ENCODE measurements at places on chromosomes 16 and 17.
A peak's percentile ranks its signal among the peaks of the same experiment; 100 is the strongest.

DNA sequence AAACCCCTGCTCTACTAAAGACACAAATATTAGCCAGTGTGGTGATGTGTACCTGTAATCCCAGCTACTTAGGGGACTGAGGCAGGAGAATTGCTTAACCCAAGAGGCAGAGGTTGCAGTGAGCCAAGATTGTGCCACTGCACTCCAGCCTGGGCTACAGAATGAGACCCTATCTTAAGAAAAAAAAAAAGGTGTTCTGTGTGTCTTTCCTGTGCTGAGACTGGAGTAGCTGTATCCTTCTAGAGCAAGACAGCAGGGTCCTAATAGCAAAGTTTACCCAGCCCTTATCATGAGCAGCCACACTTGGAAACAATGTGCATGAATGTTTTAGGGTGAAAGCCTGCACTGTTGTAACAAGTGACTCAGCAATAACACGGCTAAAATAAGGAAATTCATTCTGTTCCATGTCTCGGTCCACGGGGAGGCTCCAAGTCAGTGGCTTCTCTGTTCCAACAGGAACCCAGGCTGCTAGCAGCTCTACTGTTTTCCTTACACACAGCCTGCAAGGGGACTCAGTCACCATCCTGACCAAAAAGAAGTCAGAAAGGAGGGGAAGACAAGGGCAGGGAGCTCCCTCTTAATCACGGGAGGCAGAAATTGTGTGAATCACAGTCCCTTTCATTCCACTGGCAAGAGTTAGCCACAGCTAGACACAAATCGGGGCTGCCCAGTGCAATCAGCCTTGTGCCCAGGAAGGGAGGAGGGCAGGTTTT, 7.1 kb upstream of the SLC5A11 start:
- peak; percentile 25 for DNase-seq

DNA sequence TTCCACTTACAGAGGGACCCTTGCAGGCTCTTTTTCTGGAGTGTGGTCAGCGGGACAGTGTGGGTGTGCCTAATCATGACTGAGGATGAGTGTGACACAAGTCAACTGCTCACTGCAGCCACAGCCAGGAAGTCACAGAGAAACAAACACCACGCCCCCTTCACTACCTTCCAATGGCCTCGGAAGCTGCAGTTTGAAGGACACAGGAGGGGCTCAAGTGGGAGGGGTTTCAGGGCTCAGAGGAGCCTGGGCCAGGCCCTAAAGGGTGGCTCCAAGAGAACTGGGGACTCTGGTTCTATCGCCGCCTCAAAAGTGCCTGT, 116.2 kb upstream of the SDK2 start:
- DNase-seq, result no peak

DNA sequence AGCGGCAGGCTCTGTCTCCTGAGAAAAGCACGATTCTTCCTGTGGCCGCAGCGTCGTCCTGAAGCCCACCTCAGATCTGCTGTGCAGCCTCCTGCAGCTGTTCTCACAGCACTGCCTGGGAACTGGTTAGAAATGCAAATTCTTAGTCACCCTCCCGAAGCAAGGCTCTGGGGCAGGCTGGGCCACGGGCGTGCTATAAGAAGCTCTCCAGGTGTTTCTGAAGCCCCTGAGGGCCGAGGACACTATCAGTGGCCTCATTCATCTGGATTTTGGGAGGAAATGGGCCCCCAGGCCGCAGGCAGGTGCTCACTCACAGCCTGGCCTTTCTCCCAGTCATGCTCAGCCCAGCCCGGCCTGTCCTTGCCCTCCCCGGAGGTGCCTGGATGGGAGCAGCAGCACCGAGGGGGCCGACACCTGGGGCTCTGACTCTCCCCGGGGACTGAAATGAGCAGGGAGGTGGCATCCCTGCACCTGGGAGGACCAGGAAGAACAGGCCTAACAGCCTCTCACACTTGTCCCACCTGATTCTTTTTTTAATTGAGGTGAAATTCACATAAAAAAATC, 10.4 kb upstream of the NLRC3 start:
- DNase-seq, result no peak

- DNase-seq, result no peak
Measured at GRCh38 chr17:36598951-36599401, 2.4 kb upstream of the MRM1 start.

- no peak for DNase-seq
Measured at GRCh38 chr17:78512976-78513375, 64.2 kb downstream of the DNAH17 start.

GRCh38 chr16:29307598-29308507, 98.7 kb downstream of the NPIPB11 start:
- no peak for DNase-seq

DNA sequence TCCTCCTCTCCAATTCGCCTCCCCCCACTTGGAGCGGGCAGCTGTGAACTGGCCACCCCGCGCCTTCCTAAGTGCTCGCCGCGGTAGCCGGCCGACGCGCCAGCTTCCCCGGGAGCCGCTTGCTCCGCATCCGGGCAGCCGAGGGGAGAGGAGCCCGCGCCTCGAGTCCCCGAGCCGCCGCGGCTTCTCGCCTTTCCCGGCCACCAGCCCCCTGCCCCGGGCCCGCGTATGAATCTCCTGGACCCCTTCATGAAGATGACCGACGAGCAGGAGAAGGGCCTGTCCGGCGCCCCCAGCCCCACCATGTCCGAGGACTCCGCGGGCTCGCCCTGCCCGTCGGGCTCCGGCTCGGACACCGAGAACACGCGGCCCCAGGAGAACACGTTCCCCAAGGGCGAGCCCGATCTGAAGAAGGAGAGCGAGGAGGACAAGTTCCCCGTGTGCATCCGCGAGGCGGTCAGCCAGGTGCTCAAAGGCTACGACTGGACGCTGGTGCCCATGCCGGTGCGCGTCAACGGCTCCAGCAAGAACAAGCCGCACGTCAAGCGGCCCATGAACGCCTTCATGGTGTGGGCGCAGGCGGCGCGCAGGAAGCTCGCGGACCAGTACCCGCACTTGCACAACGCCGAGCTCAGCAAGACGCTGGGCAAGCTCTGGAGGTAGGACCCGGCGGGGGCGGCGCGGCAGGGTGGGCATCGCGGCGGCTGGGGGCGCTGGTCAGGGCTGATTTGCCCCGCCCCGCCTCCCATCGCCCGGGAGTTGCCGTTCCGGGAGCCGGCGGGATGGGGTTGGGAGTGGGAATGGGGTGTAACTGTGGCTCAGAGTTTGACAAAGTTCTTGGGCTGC, 567 bp downstream of the SOX9 start:
- DNase-seq, result no peak
